Renal cortical epithelial cell (primary cell): ENCODE measurements at places on chromosomes 16 and 17.

GRCh38 chr17:863880-864279, 81.7 kb downstream of the MRM3 start:
- DNase-seq, result no peak

DNA sequence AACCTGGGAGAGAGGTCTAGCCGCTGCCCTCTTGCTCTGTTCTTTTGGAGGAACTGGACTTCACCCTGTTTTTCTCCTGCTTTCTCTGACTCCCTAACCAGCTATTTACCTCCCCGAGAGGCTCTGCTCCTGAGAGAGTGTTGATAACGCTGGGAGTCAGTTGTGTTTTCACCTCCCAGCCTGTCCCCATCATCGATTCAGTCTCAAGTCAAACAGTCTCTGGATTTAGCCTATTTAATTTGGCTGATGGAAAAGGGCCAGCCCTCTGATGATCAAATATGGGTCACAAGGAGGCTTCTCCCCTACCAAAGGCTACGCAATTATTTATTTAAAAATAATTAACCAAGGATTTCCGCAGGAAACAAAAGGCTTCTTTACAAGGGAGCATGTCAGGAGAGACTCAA, 31.8 kb downstream of the HNF1B start:
- DNase-seq, result peak; percentile 72

- no peak for DNase-seq
Observed at GRCh38 chr16:61730997-61731396, 305.2 kb downstream of the CDH8 start.

- no peak for DNase-seq
Observed at GRCh38 chr16:30561089-30561816, 3.1 kb upstream of the ZNF764 start.

DNA sequence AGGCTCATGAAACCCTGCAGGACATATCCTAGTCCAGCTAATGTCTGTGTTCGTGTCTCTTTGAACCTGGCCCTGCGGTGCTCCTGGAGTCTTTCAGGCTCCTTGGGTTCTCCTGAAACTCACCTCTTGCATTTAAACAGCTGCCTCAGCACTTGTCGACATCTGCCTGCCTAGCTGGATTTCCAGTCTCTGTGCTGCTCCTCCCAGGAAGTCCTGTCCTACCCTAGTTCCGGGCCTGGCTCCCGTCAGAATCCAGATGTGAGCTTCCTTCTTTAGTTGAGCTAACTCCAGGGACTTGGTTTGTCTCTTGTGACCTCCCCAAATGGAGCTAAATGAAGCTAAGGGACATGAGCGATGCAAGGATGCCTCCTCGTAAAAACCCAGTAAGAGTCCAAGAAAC, 155.2 kb upstream of the PIRT start:
- DNase-seq, result no peak
